ENCODE measurements at places on chromosomes 1 and 21.

GRCh38 chr1:221439008-221439746 is 302.7 kb downstream of the DUSP10 start:
- no peaks in the 10 kb centered on the region for H3K36me3 ChIP-seq
- no peak overlapping the region for H3K27ac ChIP-seq
- DNase-seq, result no peak
- H3K27me3 ChIP-seq, result no peaks in the 10 kb centered on the region
- peaks cover 13% of the 10 kb centered on the region for H3K4me1 ChIP-seq

DNA sequence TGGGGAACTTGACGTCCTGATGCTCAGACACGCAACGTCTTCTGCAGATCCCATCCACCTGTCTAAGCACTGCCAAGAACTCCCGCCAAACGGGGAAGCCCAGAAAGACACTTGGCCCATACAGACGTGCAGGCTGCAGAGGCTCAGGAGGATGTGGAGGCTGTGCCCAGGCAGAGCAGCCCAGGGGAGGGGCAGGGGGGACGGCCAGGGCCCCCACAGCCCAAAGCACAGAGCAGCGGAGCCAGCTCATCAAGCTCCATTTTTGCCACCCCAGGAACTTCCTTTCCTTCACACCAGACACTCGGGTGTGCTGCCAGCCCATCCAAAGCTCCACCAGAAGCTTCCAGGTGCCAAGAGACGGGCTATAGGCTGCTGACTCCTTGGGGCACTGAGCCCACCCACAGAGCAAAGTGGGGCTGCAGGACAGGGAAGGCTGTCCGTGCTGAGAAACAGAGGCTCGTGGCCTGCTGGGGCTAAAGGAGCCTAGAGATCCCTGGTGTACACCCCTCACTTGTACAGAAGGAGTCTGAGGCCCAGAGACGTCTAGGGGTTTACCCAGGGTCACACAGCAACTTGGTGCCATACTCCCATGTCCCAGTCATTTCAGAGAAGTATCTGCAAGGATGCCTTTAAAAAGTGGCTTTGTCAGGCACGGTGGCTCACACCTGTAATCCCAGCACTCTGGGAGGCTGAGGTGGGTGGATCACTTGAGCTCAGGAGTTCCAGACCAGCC is 59.1 kb downstream of the ACOT7 start:
- no peak for DNase-seq
- no peaks in the 10 kb centered on the region for H3K4me1 ChIP-seq
- no peak overlapping the region for H3K27ac ChIP-seq
- no peaks in the 10 kb centered on the region for H3K36me3 ChIP-seq
- H3K4me3 ChIP-seq, result no peak overlapping the region

- H3K27me3 ChIP-seq, result no peaks in the 10 kb centered on the region
- no peaks in the 10 kb centered on the region for H3K36me3 ChIP-seq
- H3K4me1 ChIP-seq, result peaks cover 16% of the 10 kb centered on the region
- no peak overlapping the region for H3K27ac ChIP-seq
These were observed 737 bp upstream of the SMAP2 start for GRCh38 chr1:40372658-40373322.

- no peak overlapping the region for H3K4me3 ChIP-seq
- H3K27ac ChIP-seq, result no peak overlapping the region
- H3K36me3 ChIP-seq, result no peaks in the 10 kb centered on the region
- H3K27me3 ChIP-seq, result no peaks in the 10 kb centered on the region
- DNase-seq, result no peak
These were observed 152.8 kb downstream of the DISP1 start for GRCh38 chr1:222967466-222968240.

- H3K4me1 ChIP-seq, result no peaks in the 10 kb centered on the region
- H3K27me3 ChIP-seq, result no peaks in the 10 kb centered on the region
- no peak for DNase-seq
- H3K4me3 ChIP-seq, result no peak overlapping the region
- no peak overlapping the region for H3K27ac ChIP-seq
These were observed 134.5 kb downstream of the SMYD3 start for GRCh38 chr1:246372559-246372958.

- H3K36me3 ChIP-seq, result no peaks in the 10 kb centered on the region
- DNase-seq, result no peak
- no peaks in the 10 kb centered on the region for H3K27me3 ChIP-seq
- peaks cover 74% of the 10 kb centered on the region for H3K4me1 ChIP-seq
- H3K4me3 ChIP-seq, result no peak overlapping the region
These were observed 42.6 kb upstream of the A3GALT2 start for GRCh38 chr1:33363470-33363861.

DNA sequence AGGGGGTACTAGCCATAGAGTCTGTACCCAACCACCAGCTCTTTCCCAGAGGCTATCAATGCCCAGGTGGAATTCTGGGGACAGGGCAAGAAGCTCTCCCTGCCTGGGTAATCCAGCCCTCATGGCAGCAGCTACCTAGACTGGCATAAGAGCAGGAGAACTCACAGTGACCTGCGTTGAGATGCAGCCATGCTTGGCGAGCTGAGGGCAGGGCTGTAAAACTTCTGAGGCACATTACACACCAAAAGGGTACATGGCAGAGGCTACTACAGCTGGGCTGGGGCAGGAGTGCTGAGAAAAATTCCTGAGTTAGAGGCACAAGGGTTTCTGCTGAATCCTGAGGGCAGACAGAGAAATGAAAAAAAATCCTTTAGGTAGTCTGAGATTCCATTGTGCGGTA is 927.9 kb upstream of the B3GALT2 start:
- no peaks in the 10 kb centered on the region for H3K36me3 ChIP-seq
- no peaks in the 10 kb centered on the region for H3K27me3 ChIP-seq
- no peak overlapping the region for H3K4me3 ChIP-seq
- no peaks in the 10 kb centered on the region for H3K4me1 ChIP-seq

DNA sequence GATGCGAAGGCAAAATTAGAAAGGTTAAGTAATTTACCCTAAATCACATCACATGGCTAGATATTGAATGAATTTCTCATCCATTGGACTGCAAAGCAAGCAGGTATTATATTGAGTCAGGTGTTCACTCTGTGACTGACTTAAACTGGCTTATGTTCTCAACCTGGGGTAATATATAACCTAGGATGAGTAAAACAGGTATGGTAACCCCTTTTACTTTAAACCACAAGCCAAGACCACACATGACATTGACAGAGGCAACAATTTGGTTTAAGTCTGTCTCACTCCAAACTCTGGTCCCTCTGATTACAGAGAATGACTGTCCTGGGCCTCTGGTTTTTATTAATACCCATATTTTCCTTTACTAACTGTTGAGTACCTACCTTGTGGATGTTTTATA is 33.3 kb downstream of the MAEL start:
- no peak overlapping the region for H3K27ac ChIP-seq
- no peaks in the 10 kb centered on the region for H3K4me1 ChIP-seq
- H3K27me3 ChIP-seq, result no peaks in the 10 kb centered on the region
- no peak overlapping the region for H3K4me3 ChIP-seq

GRCh38 chr1:118039170-118039569 is 109.6 kb downstream of the WDR3 start:
- DNase-seq, result no peak
- H3K4me1 ChIP-seq, result no peaks in the 10 kb centered on the region
- H3K4me3 ChIP-seq, result no peak overlapping the region
- H3K27ac ChIP-seq, result no peak overlapping the region
- H3K27me3 ChIP-seq, result no peaks in the 10 kb centered on the region

DNA sequence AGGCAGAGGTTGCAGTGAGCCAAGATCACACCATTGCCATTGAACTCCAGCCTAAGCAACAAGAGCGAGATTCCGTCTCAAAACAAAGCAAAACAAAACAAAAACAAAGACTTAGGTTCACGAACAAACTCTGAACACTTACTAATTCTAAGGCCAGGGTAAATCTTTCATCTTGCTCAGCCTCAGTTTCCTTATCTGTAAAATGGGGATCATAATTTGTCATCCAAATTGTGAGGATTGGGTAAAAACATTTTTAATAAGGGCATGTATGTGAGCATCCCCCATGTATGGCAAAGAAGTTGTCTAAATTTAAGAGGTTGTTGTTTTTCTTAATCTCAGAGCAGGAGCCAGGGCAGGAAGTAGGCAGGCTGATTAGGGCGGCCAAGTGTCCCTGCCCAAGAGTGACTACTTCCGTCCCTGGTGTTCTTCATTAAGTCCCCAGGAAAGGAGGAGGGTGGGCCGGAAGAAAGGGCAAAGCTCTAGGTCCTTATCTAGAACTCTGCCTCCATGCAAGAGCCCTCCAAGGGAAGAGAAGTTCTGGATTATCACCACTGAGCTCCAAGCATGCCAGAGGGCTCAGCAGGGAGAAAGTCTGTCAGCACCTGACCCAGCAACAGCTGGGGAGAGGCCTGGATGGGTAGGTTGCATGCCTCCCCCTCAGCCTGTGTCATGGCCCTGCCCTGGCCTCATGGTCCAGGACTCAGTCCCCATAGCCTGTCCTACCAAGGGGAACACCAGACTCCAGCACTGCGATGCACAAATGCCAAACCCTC is 49.9 kb upstream of the CLIC4 start:
- H3K4me1 ChIP-seq, result no peaks in the 10 kb centered on the region
- no peak for DNase-seq
- no peaks in the 10 kb centered on the region for H3K36me3 ChIP-seq
- H3K27ac ChIP-seq, result no peak overlapping the region
- no peak overlapping the region for H3K4me3 ChIP-seq

DNA sequence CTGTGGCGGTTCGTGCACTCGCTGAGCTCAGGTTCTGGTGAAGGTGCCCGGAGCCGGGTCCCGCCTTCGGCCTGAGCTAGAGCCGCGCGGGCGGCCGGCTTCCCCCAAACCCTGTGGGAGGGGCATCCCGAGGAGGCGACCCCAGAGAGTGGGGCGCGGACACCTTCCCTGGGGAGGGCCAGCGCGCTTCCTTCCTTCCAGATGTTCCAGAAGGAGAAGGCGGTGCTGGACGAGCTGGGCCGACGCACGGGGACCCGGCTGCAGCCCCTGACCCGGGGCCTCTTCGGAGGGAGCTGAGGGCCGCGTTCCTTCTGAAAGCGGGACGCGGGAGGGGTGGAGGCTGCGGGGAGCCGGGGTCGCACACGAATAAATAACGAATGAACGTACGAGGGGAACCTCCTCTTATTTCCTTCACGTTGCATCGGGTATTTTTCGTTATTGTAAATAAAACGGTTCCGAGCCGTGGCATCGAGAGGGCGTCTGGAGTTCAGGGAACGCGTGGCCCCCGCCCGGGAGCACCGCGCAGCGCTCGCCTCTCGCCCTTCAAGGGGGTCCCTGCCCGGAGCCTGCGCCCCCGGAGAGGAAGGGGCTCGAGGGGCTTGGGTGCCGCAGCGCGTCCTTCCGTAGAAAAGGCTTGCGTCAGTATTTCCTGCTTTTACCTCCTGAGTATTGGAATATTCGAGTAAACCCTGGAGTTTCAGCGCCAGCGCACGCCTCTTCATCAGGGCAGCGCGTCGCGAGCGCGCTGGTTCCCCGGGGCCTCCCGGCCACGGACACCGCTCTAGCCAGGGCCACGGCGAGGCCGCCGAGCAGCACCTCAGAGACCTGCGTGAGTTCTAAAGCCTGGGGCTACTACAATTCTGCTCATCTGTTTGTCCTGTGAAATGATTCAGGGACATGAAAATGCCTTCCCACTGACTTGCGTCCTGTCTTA is 11.5 kb downstream of the YBEY start:
- H3K36me3 ChIP-seq, result peaks cover 19% of the 10 kb centered on the region
- peak overlapping the region; percentile 7 for H3K27ac ChIP-seq
- H3K27me3 ChIP-seq, result no peaks in the 10 kb centered on the region
- DNase-seq, result no peak
- H3K4me1 ChIP-seq, result peaks cover 12% of the 10 kb centered on the region

- H3K4me1 ChIP-seq, result no peaks in the 10 kb centered on the region
- H3K27me3 ChIP-seq, result no peaks in the 10 kb centered on the region
- H3K27ac ChIP-seq, result no peak overlapping the region
These were observed 53.1 kb downstream of the ZNF326 start for GRCh38 chr1:90048043-90048442.

DNA sequence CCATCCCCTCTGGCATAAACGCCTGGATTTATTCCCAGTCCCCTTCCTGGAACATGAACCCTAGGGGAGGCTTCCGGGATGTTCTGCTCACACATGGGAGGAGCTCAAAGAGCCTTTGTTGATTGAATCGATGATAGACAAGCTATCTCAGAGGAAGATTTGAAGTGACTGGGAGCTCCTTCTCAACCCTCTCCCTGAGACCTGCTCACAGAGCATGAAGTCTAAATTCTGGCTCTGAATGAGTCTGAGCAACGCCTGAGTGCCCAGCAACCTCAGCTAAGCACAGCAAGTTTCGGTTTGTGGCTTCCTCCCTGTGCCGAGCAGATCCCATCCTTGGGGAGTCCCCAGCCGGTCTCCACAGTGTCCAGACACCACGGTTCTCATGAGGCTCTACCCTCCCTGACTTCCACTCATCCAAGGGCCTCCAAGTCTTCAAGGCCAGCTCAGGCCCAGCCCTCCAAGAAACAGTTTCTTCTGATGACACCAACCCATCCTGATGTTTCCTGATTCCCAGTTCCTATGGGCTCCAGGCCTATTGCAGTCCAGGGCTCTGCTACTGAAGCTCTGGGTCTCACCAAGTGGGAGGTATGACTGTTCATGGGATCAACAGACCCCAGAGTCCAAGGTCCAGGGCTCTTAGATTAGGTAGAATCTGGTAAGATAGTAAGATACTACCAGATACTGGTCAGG is 190.8 kb downstream of the DYRK1A start:
- DNase-seq, result no peak
- no peak overlapping the region for H3K4me3 ChIP-seq
- H3K27ac ChIP-seq, result no peak overlapping the region
- no peaks in the 10 kb centered on the region for H3K36me3 ChIP-seq
- H3K27me3 ChIP-seq, result no peaks in the 10 kb centered on the region

- H3K4me1 ChIP-seq, result no peaks in the 10 kb centered on the region
- H3K27me3 ChIP-seq, result no peaks in the 10 kb centered on the region
- no peak overlapping the region for H3K27ac ChIP-seq
- H3K4me3 ChIP-seq, result no peak overlapping the region
These were observed 24.2 kb downstream of the MAN1C1 start for GRCh38 chr1:25640646-25641328.

GRCh38 chr1:222877854-222878253 is 63.0 kb downstream of the DISP1 start:
- H3K27ac ChIP-seq, result no peak overlapping the region
- no peaks in the 10 kb centered on the region for H3K36me3 ChIP-seq
- no peak overlapping the region for H3K4me3 ChIP-seq
- H3K27me3 ChIP-seq, result no peaks in the 10 kb centered on the region
- no peaks in the 10 kb centered on the region for H3K4me1 ChIP-seq

DNA sequence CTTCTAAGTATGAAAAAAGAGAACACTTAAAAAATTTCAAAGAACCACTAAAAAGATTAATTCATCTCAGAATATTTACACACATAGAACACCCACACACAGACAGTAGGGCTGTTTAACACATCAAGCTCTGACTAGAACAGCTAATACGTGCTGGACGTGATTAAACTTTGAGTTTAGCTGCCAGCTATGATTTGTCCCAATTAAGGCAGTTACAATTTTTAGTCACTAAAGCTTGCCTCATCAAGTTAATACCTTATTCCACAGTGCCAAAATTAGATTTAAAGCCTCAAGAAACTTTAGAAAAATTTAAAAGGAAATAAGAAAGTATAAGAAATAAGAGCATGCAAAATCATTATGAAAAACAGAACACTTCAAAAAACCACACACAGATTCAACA is 18.9 kb downstream of the SLC16A1 start:
- no peak overlapping the region for H3K4me3 ChIP-seq
- no peaks in the 10 kb centered on the region for H3K27me3 ChIP-seq
- peaks cover 4% of the 10 kb centered on the region for H3K4me1 ChIP-seq
- H3K27ac ChIP-seq, result peak overlapping the region; percentile 20
- DNase-seq, result no peak

GRCh38 chr1:96764469-96764868 is 42.9 kb downstream of the PTBP2 start:
- no peaks in the 10 kb centered on the region for H3K27me3 ChIP-seq
- no peaks in the 10 kb centered on the region for H3K36me3 ChIP-seq
- no peak overlapping the region for H3K4me3 ChIP-seq
- no peak overlapping the region for H3K27ac ChIP-seq

GRCh38 chr1:172381946-172382345 is 38.5 kb upstream of the C1orf105 start:
- DNase-seq, result no peak
- peaks cover 39% of the 10 kb centered on the region for H3K4me1 ChIP-seq
- no peaks in the 10 kb centered on the region for H3K27me3 ChIP-seq

Measured in tibial artery (tissue), 4 donors.